Ureter (tissue), 1 donor: ENCODE measurements at places on chromosomes 1 and 21. TPM values are rescaled to one million over a fixed set of nuclear protein-coding genes. Genes with fewer than 3 reads are reported as not detected.

The HES3 gene
- not detected for total RNA-seq

GRCh38 chr21:23982546-23982945, 1624.7 kb downstream of the MRPL39 start:
- no peak for DNase-seq

The CCDC27 gene
- total RNA-seq: not detected

- DNase-seq: no peak
These were observed 218.9 kb upstream of the NCAM2 start for GRCh38 chr21:20779321-20779720.

- no peak for DNase-seq
These were observed 27.4 kb downstream of the DTL start for GRCh38 chr1:212062832-212063438.

The CCDC190 gene
- 0.23 TPM for total RNA-seq

GRCh38 chr1:151993084-151993733, 450 bp downstream of the S100A10 start:
- no peak for DNase-seq

- peak; percentile 23 for DNase-seq
These were observed 194.0 kb downstream of the TOMM20 start for GRCh38 chr1:234934611-234935033.

GRCh38 chr1:60071296-60071695, 2.3 kb downstream of the C1orf87 start:
- no peak for DNase-seq

The RHOU gene
- total RNA-seq: 38.7 TPM

DNA sequence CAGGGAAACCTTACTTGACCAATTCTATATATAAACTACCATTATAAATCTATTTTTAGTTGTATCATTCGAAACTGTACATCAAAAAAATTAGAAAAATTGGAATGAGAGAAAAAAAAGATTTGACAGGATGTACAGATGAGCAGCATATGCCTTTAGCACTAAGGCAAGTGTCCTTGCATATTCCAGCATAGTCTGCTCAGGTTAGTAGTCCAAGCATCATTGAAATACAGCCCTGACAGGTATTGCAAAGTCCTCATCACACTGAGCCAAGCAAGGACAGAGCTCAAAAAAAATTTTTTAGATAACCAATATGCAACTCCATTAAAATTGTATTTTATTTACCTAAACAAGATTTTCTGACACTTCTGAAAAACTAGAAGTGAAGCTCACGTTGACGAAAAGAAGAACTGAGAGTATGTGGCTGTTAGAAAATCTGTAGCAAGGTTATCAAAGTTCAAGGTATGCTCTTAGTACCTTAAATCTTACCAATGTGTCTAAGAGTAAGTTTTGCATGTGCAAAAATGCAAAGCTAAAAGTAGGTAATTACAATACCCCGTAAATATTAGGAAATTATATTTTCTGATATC, 465.6 kb upstream of the ADGRL4 start:
- no peak for DNase-seq

DNA sequence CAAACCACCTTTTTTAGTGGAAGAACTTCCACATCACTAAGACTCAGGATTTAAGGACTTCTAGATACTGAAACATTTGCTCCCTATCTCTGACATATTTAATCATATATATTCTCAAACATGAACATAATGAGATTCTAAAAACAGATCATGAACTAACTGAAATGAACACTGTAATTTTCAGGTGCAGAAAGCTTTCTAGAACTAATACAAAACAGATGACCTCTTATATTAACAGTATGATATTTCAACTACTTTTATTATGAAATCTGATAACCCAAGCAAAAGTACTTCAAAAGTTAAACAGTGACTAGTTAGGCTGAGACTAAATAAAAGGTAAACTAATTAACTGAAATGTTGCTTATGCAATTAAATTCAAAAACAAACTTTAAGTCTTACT, 157.5 kb downstream of the COP1 start:
- DNase-seq: no peak

DNA sequence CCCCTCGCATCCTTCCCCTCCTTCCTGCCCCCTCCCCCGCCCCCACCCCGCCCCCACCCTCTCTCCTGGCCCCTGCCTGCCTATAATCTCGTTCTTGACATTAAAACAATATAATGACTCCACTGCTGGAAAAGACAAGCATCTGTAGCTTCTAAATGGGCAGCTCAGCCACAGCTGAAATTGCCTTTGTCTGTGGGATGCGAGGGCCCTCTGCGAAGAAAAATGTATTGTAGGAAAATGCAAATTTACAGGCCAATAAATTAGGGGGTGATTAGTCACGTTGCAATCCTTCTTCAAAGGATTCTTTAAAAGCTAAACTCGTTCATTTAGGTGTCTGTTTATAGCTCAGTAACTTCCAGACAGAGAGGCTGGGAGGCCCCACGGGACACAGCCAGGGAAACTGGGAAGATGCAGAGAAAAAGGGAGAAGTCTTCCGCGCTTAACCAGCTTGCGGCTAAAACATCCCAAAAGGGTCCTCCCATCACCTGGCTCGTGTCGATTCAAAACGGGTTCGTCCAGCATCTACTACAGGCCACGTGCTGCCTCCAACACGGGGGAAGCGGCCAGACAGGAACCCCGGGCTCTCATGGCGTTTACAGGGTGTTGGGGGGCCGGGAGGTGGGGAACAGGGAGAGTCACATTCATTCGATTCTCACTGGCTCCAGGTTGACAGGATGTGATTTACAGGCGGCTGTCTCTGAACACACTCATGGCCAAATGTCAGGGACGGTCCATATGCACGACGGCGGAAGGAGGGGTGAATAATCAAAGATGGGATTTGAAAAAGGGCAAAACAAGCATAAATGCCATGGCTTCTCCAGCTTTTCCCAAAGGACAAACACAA, 100.5 kb upstream of the ZBTB40 start:
- DNase-seq: no peak
